Stimulated activated CD8-positive, alpha-beta memory T cell treated with anti-CD3 and anti-CD28 coated beads, Interleukin-4, amount 100 ng/mL, for 4 hours (primary cell): ENCODE measurements at places on chromosomes 4 and X.

- no peak for DNase-seq
Observed at GRCh38 chrX:1835056-1835455, 220.2 kb downstream of the ASMT start.

GRCh38 chr4:139656614-139657486 is 8.8 kb upstream of the MGST2 start:
- DNase-seq, result no peak

DNA sequence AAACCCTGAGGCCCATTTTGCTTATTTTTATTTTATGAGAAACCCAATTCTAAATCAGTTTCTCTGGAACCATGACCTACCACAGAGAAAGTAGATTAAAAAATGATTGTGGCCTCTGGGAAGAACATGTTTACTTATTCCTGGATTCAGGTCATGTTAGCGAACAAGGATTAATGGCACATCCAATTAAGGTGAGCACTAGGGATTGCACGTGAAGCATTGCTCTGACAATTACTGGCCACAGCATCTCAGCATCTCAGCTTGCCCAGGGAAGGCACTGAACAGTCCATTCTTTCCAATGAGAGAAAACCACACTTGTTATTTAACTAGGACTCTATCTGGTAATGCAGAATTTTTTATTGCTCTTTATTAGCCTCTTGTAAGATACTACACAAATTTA is 119.8 kb downstream of the ZNF330 start:
- no peak for DNase-seq

DNA sequence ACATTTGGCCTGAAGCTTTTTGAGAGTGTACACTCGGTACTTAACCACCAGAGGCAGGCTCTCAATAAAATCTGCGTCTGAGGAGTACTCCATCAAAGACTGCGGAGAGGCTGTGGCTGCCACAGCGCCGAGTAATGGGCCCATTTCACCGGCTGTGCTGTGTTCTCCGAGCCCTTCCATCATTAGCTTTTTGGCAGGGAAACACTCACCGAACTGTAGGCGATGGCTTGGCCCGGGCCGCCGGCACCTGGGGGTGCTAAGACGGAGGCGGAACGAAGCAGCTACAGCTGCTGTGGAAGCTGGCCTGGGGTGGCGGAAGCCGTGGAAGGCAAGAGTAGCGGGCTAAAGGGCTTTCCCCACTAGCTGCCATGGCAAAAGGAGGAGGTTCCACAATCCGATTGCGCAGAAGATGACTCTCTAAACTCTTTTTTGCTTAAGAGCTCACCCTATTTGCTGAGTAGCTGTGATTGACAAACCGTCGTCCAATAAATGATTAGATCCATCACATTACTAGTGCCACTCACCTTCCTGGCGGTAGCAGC is 48.5 kb upstream of the PABPC1L2A start:
- no peak for DNase-seq

DNA sequence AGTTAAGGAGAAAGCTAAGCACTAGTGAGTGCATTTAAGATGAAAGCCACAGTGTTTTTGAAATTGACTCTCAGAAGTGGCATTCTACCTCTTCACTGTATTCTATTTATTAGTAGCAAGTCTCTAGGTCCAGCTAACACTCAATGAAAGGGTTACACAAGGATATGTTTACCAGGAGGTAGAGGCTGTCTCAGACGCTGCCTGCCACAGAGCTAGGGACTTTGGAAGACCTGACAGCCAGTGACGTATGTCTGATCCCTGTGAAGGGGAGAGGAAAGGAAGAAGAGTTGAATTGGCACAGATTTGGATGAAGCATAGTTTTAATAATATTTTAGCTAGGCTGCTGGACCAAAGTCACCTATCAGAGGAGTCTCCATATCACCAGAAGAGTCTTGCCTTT is 36.5 kb upstream of the KLHL2 start:
- DNase-seq, result no peak

- DNase-seq, result no peak
Observed at GRCh38 chr4:89371614-89372013, 64.0 kb upstream of the GPRIN3 start.

DNA sequence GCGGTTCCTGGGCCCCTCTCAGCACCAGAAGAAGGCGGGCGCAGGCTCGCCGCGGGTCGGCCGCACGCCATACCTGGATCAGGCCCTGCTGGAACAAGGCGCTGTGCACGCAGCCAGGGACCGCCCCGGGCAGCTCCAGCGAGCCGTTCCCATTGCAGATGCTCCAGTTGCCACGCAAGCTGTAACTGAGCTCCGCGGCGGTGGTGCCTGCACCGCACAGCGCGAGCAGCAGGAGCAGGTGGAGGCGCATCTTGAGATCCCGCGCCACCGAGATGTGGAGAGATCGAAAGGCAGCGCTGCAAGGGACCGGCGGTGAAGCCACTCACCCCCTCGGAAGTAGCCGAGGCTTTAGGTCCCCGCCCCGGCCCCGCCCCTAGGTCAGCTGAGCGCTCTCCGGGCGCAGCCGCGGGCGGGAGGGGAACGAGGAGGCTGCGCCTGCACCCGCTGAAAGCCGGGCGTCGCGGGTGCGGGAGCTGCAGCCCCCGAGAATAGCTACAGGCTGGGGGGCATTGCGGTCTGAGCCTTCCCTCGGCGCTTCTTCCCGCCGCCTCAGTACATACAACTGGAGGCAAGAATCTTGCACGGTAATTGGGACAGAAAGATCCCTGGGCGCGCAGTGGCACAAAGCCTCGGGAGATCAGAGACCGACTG is at the start of gene MANBA:
TSS of gene MANBA (minus strand) at position 324 of the 651 bp plus-strand sequence. CDS start at position 250, 74 bp downstream.
- DNase-seq, result peak; percentile 66

- no peak for DNase-seq
Observed at GRCh38 chr4:19562456-19562855, 689.2 kb upstream of the SLIT2 start.

GRCh38 chr4:61201961-61202637 is 2.0 kb downstream of the ADGRL3 start:
- DNase-seq, result no peak

- no peak for DNase-seq
Observed at GRCh38 chr4:176002007-176002613, 63.5 kb upstream of the WDR17 start.

DNA sequence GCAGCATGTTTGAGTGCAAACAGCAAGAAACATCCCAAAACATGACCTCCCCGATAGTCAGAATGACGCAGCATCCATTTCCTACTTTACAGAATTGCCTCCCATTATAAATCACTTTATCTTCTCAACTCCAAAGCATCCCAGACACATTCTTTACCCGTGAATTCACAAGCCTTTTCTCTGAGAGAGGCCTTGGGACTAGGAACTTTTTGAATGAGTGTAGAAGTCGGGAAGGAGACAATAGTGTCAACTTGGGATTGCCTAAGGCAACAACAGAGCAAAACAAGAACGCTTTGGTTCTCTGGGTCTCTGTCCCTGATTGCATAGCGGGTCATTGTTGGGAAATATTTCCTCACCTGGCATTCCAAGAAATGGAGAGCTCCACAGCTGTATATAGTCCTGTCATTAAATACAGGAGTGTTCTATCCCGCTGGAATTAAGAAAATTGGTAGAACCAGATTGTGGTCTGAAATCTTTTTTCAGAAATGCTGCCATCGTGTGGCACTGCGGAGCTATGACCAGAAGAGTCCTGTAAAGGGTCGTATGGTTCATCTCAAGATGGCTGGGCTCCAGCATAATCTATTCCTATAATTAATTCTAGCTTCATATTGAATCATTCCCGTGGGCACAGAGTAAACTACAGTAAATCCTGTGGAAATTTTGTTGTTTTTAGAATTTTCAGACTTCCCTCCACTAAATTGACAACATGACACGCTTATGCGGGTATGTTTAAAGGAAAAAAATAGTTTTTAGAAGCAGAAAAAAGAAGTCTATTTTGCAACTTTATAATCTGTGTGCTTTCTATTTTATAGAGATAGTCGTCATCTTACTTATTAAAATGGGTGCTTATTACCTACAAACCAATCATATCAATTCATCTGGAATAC is 2.0 kb upstream of the SPP1 start:
- DNase-seq, result no peak

DNA sequence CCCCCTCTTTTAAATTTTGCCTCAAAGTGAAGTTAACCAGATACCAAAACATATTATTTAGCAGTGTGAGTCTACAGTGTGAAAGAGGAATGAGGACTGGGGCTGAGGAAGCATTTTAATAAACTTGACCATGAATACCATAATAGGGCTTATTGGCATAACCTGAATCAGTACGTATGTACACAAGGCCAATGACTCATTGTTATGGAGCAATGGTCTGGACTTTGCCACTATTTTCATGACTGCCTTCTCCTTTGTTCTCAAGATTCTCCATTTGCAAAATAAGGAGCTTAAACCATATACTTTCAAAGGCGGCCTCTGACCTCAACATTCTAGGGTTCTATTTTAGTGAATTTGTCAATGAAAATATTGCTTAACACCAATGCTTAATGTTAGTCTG is 102.8 kb upstream of the OR13H1 start:
- no peak for DNase-seq

GRCh38 chr4:10965196-10965595 is 280.6 kb upstream of the CLNK start:
- no peak for DNase-seq

GRCh38 chr4:13881892-13882291 is 254.4 kb upstream of the BOD1L1 start:
- no peak for DNase-seq

- no peak for DNase-seq
Observed at GRCh38 chr4:36917413-36917812, 327.1 kb upstream of the NWD2 start.

DNA sequence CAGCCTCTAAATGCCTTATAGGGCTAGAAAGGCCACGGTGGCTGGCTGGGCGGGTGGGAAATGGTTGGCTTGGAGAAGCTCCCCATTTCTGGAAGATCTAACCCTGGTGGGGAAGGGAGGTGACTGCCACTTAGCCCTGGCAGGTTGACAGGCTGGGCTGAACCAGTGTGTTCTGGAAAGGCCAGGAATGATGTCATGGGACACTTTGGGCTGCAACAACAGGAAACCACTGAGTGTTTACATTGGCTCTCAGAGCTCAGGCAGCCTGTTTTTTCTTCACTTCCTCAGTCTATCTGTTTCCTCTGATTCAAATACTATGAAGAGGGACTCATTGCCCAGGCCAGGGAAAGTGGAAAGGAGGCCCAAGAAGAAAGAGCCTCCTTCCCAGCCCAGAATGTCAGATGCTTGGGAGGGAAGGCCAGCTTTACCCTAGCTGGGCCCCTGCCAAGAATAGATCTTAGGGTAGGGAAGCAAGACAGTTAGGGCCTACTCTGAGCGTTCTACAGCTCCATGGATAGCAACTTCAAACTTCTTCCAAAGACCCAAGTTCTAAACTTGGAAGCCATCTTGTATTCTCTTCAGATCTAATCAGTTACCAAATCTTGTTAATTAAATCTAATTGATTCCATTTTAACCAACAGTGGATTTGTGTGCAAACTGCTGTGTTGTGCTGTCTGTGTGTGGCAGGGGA is 65.8 kb upstream of the MSN start:
- DNase-seq, result no peak
